ENCODE measurements at places on chromosomes 7 and 10. TPM values are rescaled to one million over a fixed set of nuclear protein-coding genes. Genes with fewer than 3 reads are reported as not detected.

DNA sequence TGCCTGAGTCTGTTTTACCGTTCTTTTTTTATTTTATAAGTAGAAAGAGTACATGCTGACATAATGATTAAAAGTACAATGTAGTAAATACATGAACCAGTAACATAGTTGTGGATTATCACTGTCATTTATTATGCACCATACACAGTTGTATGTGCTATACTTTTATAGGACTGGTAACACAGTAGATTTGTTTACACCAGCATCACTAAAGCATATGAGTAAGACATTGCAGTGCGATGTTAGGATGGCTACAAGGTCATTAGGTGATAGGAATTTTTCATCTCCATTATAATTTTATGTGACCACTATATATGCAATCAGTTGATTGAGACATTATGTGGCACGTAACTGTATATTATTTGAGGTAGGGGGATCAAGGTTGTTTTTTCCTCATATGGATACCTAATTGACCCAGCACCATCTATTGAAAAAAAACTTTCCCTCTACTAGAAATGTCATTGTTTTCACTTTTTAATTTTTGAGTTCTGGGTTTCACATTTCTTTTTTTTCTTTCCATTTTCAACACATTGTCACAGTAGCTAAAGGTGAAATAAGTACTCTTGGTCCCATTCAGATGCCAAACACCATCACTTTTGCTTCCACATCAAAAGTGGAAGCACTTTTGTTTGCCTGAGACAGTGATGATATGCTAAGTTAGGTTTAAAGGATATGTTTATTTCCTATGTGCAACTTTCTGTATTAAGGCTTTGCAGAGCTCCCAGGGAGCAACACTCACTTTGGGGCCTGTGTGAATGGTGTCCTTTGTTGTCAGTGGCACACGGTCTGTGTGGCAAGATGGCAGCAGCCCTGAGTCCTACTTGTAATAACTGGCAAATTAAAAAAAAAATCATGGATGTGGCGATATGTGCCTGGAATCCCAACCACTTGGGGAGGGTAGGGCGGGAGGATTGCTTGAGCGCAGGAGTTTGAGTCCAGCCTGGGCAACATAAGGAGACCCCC is 17.1 kb downstream of the UBE2D1 start:
- no peak for DNase-seq

DNA sequence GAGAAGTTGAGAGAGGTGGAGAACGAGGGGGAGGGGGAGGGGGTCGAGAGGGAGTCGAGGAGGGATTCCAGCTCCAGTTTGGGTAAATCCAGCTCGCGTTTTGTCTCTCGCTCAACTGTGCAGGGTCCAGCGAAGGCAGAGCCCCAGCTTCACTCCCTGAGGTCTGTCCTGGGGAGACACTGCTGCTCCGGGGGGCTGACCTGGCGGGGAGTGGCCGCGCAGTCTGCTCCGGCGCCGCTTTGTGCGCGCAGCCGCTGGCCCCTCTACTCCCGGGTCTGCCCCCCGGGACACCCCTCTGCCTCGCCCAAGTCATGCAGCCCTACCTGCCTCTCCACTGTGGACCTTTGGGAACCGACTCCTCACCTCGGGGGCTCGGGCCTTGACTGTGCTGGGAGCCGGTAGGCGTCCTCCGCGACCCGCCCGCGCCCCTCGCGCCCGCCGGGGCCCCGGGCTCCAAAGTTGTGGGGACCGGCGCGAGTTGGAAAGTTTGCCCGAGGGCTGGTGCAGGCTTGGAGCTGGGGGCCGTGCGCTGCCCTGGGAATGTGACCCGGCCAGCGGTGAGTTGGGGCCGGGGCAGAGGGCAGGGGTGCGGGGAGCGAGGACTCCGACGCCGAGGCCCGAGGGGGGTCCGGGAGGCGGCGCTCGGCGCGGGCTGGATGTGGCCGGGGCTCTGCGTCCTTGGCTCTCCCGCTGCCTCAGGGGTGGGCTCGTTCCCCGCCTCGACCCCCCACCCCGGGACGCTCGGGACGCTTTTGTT is at the start of gene TET1:
TET1 (plus strand) TSS at position 152 of the 757 bp plus-strand sequence. CDS start 12,002 bp downstream, outside the sequence.
- peak; percentile 19 for DNase-seq

The LRRD1 gene
- not detected for total RNA-seq

- no peak for DNase-seq
These were observed 31.7 kb downstream of the STAM start for GRCh38 chr10:17675638-17676037.

The MMP21 gene
- total RNA-seq, result 0.17 TPM

The LRIT1 gene
- total RNA-seq, result not detected

The NAPEPLD gene
- total RNA-seq, result 58.2 TPM

DNA sequence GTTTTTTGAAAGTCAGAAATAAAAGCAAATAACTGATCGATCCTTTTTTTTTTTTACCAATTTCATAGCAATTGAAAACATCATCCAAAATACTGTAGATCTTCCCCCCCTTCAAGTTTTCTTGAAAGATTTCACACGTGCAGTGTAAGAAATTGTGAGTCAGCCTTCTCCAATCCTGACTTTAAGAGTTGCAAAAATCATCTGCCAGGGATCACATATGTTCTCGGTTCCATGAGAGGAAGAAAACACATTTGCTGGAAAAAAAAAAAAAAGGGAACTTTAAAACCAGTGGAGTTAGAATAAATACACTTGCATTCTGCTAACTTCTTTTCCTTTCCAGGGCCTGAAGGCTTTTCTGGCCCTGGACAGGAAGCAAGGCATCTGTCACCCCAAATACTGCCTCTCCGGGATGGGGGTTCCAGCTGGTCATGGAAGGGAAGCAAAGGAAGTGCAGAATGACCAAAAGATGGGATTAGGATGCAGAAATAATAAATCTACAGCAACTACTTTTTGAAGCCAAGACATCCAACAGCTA is 198.4 kb upstream of the KIAA1217 start:
- DNase-seq, result no peak

DNA sequence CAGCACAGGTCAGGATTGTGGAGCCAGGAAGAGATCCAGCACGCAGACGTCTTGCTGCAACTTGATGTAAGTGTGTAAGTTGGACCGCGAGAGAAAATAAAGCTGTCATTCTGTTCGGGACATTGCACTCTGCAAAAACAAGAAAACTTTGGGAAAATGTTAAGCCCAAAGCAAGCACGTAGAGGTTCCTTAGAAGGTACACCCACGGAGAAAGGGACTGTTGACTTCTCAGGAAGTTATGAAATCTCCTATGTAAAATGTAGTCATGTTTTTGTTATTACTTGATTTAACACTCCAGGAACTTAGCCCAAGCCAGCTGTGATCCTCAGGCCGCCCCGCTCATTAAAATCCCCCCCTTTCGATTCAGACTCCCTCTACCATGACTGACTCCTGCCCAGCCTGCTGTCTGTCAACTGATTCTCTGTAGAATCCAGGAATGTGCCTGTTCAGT is 196.1 kb upstream of the TCF7L2 start:
- DNase-seq, result no peak

GRCh38 chr7:40077849-40078248 is 56.6 kb downstream of the MPLKIP start:
- DNase-seq, result no peak

DNA sequence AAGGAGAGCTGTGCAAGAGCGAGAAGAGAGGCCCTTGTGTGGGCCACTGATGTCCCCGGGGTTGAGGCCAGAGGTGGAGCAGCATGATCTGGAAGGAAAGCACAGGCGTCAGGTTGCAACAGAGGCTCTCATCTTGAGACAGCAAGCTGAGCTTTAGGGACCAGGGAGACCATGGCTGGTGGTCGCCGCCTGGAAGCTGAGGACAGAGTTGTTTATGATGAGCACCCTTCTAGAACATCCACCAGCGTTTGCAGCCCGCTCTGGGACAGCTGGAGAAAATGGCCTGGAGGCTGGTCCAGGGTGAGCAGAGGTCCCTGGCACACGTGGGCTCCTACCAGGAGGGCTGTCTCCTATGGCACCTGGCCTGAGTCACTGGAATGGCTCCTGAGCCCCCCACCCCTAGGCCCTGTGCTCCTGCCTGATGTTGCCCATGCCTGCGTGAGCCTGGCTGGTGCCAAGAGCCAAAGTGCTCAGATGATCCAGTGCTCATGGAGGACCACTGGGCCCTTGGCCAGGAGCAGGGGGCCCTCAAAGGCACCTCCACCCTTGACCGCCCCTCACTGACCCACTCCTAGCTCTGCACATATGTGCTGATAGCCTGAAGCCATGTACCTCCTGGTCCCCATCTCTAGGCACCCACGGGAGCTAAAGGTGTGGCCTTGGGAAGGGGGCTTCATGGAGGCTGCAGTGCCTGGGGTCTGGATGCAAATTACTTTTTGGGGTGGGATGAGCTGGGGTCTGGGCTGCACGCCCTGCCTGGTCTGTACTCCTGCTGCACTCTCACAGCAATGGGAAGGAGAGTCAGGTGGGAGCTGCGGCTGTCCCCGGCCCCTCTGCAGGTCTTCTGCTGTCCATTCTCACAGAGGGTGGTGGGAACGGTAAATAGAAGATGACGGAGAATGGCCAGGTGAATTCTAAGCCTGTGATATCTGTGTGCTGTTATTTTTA is 40.1 kb upstream of the RET start:
- DNase-seq, result no peak

DNA sequence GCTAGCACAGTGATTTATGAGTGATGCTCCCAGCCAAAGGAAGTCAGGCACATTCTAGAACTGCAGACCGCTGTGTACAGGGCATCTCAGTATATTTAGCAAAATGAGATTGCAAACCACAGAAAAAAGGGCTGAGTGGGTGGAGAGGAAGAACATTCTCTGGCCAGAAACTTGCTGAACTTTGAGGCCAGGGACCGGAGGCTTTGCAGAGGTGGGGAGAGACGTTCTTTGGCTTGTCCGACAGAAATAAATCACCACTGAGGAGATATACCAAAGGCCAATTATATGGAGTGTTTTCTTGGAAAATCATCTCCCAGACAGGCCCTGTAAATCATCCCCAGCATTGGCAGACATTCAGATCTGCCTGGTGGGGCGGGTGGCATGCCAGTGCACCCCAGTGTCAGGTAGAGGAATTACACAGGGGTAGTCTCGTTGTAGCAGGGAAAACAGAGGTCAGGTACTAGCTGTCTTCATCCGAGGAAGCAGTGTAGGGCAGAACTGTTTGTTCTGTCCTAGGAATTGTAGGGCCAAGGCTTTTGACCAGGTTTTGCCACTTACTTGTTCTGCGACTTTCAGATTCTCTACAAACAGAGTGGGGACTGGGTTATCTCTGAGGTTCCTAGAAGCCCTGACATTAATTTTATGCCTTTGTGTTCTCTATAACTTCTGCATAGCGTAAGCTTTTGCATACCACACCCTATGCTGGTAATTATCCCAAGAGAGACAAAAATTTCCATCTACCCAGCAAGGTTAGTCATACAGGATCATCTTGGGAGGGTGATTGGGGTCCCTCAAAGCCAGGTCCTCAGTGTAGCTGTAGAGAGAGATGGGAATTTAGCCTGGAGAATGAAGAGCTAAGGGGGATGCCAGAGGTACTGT is 655.6 kb downstream of the LRMDA start:
- peak; percentile 69 for DNase-seq

The OPN1SW gene
- not detected for total RNA-seq

GRCh38 chr7:7768977-7769709 is 50.7 kb upstream of the RPA3 start:
- DNase-seq, result no peak

GRCh38 chr7:11831736-11832495 is at the start of gene THSD7A:
Gene THSD7A, minus strand, starts transcription at chr7:11832198. Its CDS starts 252 bp downstream, at chr7:11831946.
- peak; percentile 36 for DNase-seq

The OR2A42 gene
- not detected for total RNA-seq

GRCh38 chr7:37683246-37684120 is at the start of gene GPR141:
Gene GPR141, plus strand, starts transcription at chr7:37683766. Its CDS starts 56,628 bp downstream, at chr7:37740394.
- no peak for DNase-seq

DNA sequence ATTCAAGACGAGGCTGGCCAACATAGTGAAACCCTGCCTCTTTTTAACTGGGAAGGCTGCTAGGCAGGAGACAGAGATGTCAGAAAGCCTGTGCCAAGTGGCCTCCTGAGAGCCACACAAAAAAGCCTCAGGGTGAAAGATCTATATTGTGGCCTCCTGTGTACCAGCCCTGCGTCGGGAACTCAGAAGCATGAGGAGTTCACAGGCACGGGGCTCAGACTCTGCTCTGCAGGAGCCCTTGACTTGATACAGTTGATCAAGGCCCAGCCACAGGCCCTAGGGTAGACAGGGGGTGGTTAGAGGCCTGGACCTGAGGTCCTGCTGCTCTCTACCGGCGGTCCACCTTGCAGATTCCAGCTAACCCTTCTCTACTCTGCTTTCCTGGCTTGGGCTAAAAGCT is 30.2 kb downstream of the FAM241B start:
- DNase-seq, result no peak

- no peak for DNase-seq
These were observed 135.9 kb downstream of the PTPN20 start for GRCh38 chr10:47047127-47047504.

The ITIH5 gene
- 42.0 TPM for total RNA-seq

- no peak for DNase-seq
These were observed 41.3 kb upstream of the PPIF start for GRCh38 chr10:79305988-79306387.

The CCDC146 gene
- 29.7 TPM for total RNA-seq

DNA sequence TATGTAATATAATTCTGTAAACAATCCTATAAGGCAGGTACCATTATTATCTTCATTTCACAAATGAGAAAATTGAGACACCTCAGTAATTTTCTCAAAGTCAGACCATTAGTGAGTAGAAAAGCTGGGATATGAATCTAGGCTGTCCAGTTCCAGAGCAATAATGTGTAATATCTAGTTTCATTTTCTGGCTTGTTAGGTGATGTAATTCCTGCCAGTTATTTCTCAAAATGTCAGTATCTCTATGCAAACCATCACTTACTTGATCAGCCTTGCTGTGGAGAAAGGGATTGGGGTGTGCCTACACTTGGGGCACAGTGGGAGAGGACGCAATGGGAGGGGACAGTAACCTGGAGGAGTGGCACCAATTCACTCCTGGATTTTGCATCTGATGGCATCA is 157.5 kb downstream of the LYZL1 start:
- DNase-seq, result no peak
